ENCODE measurements at places on chromosomes 7 and 10. TPM values are rescaled to one million over a fixed set of nuclear protein-coding genes. Genes with fewer than 3 reads are reported as not detected.

DNA sequence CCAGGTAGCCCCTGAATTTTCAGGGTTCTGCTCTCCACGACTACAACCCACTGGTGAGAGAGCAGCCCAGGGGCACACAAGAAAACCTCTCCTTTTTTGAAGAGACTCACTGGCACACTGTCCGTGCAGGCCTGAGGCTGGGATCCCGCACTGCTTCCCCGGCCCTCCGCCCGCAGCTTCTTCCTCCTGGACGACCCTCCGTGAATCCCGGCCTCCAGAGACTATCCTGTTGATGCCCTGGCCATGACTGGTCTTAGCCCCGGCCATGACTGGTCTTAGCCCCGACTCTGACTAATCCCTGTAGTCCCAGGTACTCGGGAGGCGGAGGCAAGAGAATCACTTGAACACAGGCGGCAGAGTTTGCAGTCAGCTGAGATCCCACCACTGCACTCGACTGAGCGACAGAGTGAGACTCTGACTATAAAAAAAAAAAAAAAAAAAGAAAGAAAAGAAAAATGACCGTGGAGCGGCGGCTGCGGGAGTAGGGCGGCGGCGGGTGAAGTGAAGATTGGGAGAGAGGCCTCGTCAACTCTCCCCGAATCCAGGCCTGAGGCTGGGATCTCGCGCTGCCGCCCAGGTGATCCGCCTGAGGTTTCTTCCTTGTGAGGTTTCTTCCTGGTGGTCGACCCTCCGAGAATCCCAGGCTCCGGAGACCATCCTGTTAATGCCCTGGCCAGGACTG, 196.4 kb downstream of the ZNF716 start:
- no peak for DNase-seq

LRCH4 gene
- total RNA-seq = 29.0 TPM

GRCh38 chr7:131196803-131197202, 130.9 kb upstream of the MKLN1 start:
- DNase-seq = no peak

DNA sequence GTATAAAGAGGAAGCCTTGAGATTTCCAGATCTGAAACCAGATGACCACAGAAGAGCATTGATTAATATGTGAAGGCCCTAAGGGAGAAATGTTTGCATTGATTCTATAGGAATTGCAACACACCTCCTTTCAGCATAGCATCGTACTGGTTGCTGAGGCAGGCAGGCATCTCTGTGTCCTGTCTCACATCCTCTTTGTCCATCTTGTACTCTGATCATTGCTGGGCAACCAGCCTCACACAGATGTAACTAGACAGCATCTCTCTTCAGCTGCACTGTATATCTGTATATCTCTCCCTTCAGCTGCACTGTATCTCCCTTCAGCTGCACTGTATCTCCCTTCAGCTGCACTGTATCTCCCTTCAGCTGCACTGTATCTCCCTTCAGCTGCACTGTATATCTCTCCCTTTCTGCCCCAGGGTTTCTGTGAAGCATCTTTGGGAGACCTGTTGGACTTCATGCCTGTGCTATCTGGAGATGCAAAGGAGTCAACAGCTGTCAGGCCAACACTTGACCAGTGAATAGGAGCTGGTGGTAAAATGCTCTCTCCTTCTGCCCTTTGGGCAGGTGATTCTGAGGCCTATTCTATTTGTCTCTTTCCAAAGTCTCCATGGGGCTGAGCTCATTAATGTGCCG, 40.3 kb downstream of the TMEM178B start:
- no peak for DNase-seq

FKBP6 gene
- not detected for total RNA-seq

BTBD16 gene
- 0.17 TPM for total RNA-seq

- DNase-seq = no peak
These were observed 111.3 kb upstream of the ASAH2 start for GRCh38 chr10:50362547-50363125.

AKR1C8 gene
- total RNA-seq = 0.63 TPM

DNA sequence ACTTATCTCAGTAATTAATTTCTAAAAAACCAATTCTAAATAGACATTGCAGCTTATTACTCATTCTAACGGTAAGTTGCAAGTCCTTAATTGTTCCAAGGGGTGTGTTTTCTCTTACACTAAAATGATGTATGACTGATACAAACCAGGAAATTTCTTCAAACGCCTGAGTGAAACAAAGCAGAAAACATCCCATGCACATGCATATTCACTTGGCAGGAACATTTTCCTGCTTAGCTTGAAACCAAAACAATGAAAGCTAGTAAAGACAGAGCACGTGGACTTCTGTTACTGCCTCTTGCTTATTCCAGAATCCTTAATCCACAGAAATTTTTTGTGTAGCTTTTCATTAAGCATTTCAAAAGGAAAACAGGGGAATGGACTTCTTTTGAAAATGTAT, 187.7 kb downstream of the MTERF1 start:
- DNase-seq = no peak

DNA sequence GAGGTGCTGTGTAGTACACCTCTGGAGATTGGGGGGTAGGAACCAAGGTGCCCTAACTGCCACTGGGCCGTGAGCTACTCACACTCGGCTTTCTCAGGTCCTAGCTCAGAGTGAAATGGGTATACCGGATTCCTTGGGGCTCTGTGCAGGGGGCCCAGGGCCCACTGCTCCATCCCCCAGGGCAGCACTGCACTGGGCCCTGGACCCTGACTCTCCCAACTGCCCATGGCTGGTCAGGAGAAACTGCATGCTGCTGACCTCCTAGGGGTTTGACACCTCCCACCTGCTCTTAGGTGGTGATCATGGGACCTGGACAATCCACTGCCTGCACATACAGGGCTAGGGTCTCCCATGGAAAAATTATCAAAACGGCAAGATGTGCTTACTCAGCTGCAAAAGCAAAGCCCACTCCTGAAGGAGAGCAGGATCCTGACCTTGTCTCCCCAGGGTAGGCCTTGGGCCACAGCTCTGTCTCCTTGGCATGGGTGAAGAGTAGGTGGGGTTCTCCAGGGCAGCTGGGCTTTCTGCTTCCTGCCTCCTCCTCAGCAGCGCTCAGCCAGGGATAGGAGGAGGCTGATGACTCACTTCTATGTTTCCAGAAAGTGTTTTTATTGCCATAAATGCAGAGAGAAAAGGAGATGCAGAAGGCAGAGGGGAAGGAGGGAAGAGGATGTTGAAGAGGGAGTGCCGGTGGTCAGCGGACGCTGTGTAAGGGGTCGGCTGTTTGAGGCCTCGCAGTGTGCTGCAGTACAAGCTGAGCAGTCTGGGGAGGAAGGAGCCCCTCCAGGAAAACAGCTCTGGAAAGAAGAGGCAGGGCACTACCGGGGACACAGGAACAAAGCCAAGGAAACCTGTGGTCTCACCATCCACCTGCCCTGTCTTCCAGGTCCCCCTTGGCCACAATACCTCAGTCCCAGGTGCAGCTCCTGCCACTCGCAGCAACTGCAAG, 107.8 kb downstream of the ARHGAP22 start:
- peak; percentile 59 for DNase-seq

- no peak for DNase-seq
These were observed 59.2 kb upstream of the ADCY1 start for GRCh38 chr7:45514944-45515343.

DNA sequence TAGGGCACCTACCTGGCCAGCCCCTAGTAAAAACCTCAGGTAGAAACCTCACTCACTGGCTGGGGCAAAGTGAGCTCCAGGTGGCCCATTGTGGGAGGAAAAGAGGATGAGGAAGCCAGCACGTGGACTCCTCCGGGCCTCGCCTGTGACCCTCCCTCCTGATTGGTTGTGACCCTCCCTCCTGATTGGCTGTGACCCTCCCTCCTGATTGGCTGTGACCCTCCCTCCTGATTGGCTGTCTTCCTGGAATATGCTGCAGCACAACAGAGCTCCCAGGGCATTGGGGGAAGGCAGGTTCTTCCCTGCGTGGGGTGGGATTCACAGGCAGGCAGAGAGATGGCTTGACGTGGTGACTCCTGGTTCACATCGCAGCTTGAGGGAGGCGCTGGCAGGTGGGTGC, 343.0 kb downstream of the GLRX3 start:
- DNase-seq = no peak

HECW1 gene
- total RNA-seq = not detected

DNA sequence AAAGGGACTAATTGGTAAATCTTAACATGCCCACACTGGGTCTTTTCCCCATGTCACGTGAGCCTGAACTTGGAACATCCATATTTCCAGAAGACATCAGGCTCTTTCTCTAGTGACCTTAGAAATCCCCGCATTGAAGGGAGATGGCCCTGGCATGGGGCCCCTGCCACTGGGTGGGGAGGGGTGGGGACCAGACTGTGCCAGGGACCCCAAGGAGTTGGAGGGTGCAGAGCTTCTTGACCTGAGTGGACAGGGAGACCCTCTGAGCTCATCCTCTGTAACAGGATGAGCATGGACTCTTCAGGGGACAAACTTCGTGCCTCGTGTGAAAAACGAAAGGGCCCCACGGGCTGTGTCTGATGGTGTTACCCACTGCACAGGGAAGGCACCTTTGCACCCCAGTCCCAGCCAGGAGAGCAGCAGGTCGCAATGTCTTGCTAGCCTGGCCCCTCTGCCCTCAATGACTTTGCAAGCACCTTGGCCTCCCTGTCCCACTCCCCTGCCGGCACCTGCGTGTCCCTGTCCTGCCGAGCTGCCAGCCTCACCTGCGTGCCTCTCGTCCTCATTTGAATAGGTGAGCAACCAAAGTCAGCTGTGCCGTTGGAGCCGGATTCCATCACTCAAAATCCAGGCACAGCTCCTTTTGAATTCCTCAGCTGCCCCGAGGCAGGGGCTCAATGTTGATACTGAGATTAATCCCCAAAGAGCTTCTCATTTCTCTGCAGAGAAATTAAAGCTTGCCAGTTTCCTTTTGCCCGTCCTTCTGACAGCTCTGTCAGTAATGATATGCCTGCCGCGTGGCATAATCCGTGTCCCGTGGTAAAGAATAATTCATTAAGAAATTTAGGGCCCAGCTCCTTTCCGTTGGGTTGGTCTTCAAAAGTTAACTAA, 234.9 kb downstream of the EBF3 start:
- DNase-seq = no peak

SPDYE1 gene
- total RNA-seq = 0.14 TPM

GRCh38 chr10:113823389-113823788, 30.5 kb downstream of the DCLRE1A start:
- no peak for DNase-seq

DNA sequence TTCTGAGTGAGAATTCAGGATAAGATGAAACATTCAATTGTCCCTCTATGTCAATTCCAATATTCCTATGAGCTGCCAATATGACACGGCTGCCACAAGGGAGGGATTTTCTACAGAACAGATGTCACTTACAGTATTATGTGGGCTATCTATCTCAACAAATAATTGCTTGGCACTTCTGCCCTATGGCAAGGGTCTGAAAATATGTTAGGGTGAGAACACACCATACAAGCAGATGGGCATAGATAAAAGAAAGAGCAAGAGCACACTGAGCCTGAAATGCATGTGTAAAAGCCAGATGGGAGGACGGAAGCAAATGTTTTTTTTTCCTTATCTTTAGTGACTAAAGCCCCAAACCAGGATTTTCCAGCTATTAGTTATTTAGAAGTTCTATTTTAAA, 70.1 kb upstream of the TFEC start:
- no peak for DNase-seq

TLX1 gene
- 1.0 TPM for total RNA-seq

ZCCHC24 gene
- total RNA-seq = 60.4 TPM

CASP7 gene
- total RNA-seq = 11.5 TPM
